ENCODE measurements at places on chromosomes 7 and 10. TPM values are rescaled to one million over a fixed set of nuclear protein-coding genes. Genes with fewer than 3 reads are reported as not detected.

CRYGN gene
- polyA plus RNA-seq, result 4.3 TPM

AIMP2 gene
- polyA plus RNA-seq, result 28.5 TPM

DNA sequence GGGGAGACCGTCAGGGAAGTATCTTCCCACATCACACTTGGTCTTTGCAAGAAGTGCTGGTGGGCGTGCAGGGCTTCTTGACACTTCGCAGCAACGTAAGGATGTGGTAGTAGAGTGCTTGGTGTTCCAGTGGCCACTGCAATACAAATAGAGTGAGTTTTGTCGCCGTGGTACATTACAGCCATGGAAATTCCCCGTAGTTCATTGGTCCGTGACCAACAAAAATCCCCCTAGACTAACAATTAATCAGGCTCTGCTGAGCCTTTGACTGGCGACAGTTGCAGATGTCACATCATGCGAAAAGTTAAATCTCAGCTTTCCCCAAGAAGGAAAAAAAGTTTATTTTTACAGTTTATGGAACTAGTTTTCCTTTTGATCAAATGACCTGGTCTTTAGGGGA is 134.7 kb downstream of the MGMT start:
- no peak for DNase-seq

DNA sequence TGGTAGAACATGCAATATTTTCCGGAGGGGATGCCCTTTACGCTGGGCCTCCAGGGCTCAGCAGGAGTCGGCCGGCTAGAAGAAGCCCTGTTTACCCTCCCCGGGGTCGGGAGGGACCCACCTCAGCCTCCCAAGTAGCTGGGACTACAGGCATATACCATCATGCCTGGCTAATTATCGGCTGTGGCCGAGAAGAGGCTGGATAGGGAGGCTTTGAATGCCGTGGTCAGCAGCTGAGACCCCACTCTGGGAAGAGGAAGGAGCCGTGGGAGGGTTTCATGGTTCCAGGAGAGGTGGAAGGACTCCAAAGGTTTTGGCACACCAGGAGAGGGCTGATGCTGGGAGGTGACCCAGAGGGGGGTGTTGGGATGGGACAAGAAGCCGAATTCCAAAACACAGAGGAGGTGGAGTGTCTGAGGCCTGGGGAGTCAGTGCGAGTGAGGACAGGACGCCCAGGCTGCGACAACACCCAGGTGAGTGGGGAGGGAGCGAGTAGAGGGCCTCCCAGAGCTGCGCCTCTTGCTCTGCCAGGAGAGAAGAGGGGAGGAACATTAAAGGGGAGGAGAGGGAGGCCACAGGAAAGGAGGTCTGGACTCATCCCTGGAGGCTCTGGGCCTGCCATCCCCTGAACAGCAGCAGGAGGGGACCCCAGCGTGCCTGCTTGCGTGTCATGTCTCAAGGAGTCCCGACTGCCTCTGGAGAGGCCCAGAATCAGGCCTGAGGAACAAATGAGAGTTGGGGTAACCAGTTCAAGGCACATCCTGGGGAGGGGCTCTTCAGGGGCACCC is 19.6 kb downstream of the GRID2IP start:
- DNase-seq, result no peak

- DNase-seq, result no peak
Observed at GRCh38 chr7:51017576-51018535, 235.2 kb upstream of the GRB10 start.

GRCh38 chr7:132919771-132920170 is 162.1 kb downstream of the CHCHD3 start:
- DNase-seq, result no peak

ITGA8 gene
- 47.5 TPM for polyA plus RNA-seq

All from left renal cortex interstitium (tissue), 4 donors.